ENCODE measurements at places on chromosomes 6 and 20.
A peak's percentile ranks its signal among the peaks of the same experiment; 100 is the strongest.

GRCh38 chr6:89941763-89942497, 47.7 kb downstream of the GJA10 start:
- no peak for ATAC-seq

DNA sequence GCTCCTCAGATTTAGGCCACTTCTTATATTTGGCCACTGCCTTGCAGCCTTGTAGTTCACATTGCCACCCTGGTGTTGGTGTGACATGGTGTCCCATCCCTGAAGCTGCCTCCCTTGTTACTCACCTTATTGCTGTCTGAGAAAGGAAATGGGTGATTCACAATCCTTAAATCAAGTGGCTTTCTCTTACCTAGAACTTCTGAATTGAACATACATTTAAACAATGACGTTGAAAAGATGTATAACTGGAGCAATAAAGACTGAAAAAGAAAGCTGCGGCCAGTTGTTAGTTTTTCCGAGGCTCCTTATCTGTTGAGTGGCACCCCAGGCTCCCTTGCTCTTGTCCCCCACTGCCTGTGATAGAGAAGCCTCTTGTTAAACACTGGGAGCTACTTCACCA, 28.8 kb upstream of the GNRH2 start:
- peak; percentile 70 for ATAC-seq

DNA sequence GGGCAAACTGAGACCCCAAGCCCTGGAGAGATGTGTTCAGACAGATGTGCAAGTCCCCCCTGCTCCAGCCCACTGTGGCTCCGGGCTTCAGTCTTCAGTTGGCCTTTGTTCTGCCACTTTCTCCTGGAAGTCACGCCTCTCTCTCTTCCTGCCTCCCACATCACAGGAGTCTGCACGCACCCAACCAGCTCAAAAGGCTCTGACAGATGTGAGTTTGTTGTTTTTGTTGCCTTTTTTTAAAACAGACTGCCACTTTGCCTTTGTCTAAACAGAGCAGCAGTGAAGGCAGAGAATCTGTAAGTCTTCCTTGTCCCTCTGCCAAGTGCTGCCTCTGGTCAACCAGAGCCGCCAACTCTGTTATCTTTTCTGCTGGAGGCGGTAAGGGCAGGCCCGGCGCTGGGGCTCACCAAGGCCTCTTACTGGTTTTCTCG, 149.7 kb downstream of the TFAP2C start:
- ATAC-seq: no peak

GRCh38 chr6:145749632-145750031, 14.3 kb upstream of the EPM2A start:
- no peak for ATAC-seq

GRCh38 chr6:137677709-137678108, 183.5 kb upstream of the OLIG3 start:
- no peak for ATAC-seq

DNA sequence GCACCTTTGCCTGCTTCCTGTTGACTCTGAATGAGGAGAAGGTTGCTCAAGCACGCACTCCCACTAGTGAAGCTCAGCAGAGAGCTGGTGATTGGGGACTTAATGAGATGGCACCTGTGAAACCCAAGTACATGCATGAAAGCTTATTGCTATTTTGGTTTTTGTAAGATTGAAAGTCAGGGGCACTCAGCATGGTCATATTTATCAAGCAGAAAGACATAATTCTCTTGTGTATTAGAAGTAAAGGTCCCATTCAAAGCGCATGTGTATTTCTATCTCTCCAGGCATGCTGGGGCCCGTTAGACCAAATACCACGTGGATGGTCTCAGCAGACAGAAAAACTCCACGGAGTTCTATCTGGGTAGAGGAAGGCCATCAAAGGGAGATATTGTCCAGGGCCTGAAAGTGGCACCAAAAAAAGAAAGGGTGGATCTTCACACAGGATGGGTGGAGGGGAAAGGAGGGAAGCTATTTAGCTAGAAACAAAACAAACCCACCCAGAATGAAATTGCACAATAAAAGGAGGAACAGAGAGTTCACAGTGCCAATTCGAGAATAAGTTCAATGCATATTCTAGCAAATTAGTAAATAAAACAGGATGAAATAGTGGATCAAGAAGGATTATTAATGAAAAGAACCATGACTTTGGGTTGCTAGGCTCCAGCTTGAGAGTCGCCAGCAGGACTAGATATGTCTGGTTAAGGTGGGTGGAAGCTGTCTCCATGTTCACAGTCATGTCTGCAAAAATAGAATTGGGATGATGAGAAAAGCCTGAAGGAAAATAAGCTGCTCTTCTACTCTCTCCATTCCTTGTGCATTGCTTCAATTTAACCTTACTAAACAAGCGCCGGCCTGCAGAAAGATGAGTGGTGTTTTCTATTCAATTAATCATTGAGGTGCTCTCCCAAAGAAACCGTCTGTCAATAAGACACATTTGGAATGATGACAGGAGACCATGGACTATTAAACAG, 224.9 kb upstream of the DTNBP1 start:
- ATAC-seq: no peak

DNA sequence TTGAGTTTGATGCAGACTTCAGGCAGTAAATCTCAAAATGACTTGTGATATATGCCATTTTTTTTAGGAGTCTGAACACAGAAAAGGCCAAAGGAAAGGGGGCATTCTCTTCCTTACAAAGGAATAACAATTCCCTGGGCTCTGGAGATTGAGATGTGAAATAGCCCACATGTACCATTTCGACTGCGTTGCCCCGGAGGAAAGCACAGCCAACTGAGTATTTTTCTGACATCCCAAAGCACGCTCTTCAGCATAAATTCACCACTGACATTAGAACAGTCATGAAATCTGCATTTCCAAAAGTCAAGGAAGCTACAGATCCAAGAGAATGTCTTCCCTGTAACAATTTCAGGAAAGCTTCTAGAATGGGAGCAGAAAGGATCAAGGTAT, 7.8 kb downstream of the ELOVL2 start:
- ATAC-seq: no peak

- ATAC-seq: no peak
Measured at GRCh38 chr6:1415416-1416063, 26.2 kb downstream of the FOXF2 start.

- peak; percentile 80 for ATAC-seq
Measured at GRCh38 chr6:166512567-166512966, 73.9 kb downstream of the RAMACL start.

DNA sequence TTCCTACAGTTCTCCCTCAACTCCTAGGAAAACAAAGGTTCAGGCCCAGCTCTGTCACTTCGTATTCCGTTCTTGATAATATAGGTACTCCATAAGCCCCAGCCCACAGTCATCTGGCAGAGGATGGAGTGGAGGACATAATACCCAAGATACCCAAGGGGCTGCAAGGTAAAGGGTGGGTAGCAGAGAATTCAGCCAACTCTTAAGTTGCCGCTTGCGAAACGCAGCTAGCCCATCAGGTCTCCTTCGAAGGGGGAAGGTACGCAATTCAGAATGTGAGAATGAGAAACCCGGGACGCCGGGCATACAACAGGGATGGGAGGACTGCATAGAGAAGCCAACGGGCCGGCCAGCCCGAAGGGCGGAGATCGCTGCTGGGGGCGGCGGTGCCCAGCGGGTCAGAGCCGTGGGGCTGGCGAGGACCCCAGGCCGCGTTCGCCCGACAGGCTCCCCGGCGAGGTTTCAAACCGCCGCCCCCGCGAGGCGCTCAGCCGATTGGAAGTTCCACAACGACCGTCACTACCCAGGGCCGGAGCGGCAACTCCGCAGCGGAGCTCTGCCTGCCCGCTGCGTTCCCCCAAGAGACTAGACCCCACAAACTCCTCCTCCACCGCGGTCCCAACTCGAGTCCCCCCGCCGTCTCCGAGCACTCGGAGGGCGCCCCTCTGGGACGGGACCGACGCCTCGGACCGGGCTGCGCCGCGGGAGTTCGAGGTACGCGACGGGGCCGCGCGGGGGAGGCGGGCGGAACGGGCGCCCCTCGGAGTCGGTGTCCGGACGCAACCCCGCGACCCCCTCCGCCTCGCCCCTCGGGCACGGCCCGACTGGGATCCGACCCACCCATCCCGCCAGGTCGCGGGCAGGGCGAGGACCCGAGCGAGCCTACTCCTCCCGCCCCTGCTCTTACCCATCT, 911 bp downstream of the CDK19 start:
- peak; percentile 11 for ATAC-seq

DNA sequence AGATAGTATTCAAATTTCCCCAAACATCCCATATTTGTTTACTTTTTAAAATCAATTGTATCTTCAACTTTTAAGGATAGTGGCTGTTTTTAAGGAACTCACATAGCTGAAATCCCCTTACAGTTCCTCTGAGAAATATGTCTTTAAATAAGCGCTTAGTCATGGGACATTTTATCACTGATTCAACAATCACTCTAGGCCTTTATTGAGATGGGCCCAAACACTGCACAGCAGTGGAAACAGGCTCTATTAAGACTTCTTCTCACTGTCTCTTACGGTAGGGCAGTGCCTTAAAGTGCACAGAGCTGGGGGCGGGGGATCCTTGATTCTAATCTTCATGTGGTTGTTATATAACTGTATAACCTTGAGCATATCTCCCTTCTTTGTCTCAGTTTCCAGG, 59.8 kb upstream of the RREB1 start:
- no peak for ATAC-seq

GRCh38 chr6:154341336-154341735, 15.3 kb downstream of the IPCEF1 start:
- no peak for ATAC-seq

GRCh38 chr6:161639772-161640171, 365.9 kb upstream of the AGPAT4 start:
- no peak for ATAC-seq

GRCh38 chr20:9397928-9398327, 116.5 kb upstream of the LAMP5 start:
- no peak for ATAC-seq

DNA sequence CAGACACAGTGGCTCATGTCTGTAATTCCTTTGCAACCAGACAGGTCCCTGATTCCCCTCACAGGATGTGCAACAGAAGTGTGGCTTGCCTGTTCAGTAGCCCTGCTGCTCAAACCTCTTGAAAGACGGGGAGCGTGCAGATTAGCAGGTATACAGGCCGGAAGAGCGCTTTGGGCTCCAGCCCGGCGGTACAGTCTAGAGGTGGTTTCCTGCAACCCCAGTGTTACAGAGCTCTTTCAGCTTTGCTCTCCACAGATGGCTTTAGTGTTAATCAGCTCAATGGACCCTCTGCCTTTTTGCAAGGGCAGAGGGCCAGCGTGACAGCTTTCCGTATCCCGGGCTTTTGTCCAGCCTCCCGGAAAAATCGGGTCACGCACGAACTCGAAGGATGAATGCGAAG, 67.2 kb upstream of the TNFRSF21 start:
- peak; percentile 59 for ATAC-seq

- ATAC-seq: peak; percentile 7
Measured at GRCh38 chr20:2672446-2672845, 8.4 kb upstream of the IDH3B start.

DNA sequence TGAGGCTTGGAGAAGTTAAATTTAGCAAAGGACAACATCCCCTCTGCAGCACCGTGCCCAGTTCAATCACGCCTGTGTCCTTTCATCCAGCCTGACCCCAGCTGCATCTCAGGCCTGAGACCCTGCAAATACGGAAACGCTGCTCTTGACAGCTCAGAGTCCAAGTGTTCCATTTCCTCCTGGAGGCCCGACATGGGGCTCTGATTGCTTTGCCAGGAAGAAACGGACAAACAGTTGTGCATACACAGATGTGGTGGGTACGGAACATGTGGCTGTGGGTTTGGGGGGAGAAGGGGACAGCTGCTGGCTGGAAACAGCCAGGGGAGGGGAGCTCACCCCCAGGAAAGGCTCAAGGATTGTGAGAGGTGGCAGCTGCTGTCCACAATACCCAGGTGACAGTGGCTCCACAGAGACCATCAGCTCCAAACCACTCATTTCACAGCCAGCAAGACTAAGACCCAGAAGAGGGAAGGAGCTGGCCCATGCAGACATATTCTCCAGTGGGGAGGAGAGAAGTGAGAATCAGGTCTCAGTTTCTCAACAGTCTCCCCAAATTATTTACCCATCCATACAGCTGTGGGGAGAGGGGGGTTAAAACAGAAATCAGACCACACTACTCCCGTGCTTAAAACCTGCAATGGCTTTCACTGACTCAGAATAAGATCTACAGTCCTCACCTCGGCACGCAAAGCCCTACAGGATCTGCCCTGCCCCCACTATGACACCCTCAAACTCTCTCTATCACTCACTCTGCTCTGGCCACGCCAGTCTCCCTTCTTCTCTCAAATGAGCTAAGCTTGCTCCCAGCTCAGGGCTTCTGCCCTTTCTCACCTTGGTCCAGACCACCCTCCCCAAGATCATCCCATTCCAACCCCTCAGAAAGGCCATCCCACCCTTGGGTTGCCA, 89.1 kb downstream of the PREX1 start:
- ATAC-seq: peak; percentile 92

DNA sequence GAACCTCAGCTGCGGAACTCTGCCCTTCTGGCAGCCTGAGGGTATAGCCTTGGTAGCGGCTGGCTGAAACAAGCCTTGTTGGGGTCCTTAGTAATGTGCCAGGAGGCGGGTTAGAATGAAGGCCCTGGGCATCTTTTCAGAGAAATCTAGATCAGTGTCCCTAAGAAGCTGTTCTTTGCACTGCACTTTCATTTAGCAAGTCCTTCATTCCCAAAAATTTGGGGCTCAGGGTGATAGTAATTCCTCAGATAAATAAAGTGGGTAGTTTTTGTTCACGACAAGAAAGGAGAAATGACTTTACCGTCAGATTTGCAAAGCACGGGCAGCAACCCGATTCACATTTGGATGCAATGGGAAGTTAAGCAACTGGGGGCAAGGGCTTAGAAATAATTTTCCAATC, 3.2 kb downstream of the INSM1 start:
- no peak for ATAC-seq

- ATAC-seq: no peak
Measured at GRCh38 chr20:10659651-10660601, 13.9 kb downstream of the JAG1 start.

- ATAC-seq: no peak
Measured at GRCh38 chr20:63457737-63458136, 14.7 kb downstream of the KCNQ2 start.

DNA sequence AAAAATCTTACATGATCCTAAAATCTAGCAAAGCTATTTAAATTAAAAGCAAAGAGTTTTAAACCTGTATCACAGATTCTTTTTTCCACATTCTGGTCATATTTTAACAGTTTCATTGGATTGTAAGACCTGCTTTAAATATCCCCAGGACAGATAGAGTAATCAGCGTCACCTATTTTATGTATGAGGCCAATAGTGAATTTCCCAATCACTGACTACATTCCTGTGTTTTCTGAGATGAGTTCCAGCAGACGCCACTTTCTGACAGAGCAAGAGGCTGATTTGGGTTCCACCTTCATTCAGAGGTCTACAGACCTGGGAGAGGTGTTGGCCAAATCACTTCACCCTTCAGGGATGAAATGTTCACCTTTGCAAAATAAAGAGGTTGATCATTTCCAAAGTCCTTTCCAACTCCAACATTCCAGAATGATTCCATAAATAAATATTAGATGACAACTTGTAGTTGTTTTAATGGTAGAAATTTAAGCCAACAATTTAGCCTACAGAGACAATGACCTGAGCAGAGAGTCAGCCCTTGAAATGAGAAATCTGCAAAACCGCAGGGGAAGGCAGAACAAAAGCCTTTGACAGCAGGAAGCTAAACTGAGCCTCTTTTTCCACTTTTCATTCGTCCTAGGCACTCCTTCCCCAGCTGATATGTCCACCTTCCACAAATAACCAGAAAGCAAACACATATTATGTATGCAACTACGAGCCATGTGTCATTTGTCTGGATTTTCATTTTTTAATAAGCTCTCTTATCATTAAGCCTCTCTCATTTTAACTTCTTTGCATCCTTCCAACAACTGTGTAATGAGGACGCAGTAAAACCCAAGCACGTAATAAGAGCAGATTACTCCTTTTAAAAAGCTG, 105.2 kb downstream of the TFAP2A start:
- ATAC-seq: no peak

GRCh38 chr20:3088031-3088430, 3.5 kb upstream of the AVP start:
- ATAC-seq: no peak

GRCh38 chr6:161743509-161744178, 469.8 kb upstream of the AGPAT4 start:
- no peak for ATAC-seq

All from activated T-helper 17 cell treated with anti-CD3 and anti-CD28 coated beads, Interleukin-2, amount 50 U/mL, for 72 hours (primary cell).